Subcutaneous preadipocyte (primary cell): ENCODE measurements at places on chromosomes 2 and 18. TPM values are rescaled to one million over a fixed set of nuclear protein-coding genes. Genes with fewer than 3 reads are reported as not detected.

Gene HSBP1L1
- 2.5 and 3.3 TPM in 2 replicates for total RNA-seq

Gene IL36RN
- not detected in 2 replicates for total RNA-seq

Gene C1GALT1C1L
- total RNA-seq: 0.78 and 1.1 TPM in 2 replicates

Gene POTEF
- total RNA-seq: not detected in 2 replicates

Gene IL18RAP
- total RNA-seq: not detected in 2 replicates

Gene MROH2A
- total RNA-seq: not detected in 2 replicates

Gene TLX2
- total RNA-seq: under 0.01 TPM in 1 of 2 replicates, not detected in the other

Gene GBX2
- under 0.01 TPM in 1 of 2 replicates, not detected in the other for total RNA-seq

Gene ANO7
- 0.73 and 0.78 TPM in 2 replicates for total RNA-seq

Gene CCDC138
- 4.8 and 9.4 TPM in 2 replicates for total RNA-seq

Gene SKOR2
- total RNA-seq: not detected in 2 replicates

Gene SEC11C
- total RNA-seq: 10.2 and 11.4 TPM in 2 replicates

Gene TMEM247
- not detected in 2 replicates for total RNA-seq

Gene FAM228A
- 0.98 TPM in 1 of 2 replicates, not detected in the other for total RNA-seq

Gene OTOF
- total RNA-seq: under 0.01 and 0.39 TPM in 2 replicates

Gene CCDC85A
- total RNA-seq: 0.20 and 0.73 TPM in 2 replicates

Gene HAUS1
- total RNA-seq: 39.9 and 68.0 TPM in 2 replicates

Gene DSG1
- not detected in 2 replicates for total RNA-seq

Gene MYO3B
- total RNA-seq: under 0.01 TPM in 2 replicates

Gene RIT2
- not detected in 2 replicates for total RNA-seq

Gene MDH1B
- total RNA-seq: 0.37 and 0.78 TPM in 2 replicates

Gene HJURP
- total RNA-seq: 15.1 and 34.6 TPM in 2 replicates

Gene SLC9A4
- total RNA-seq: not detected in 2 replicates

Gene GNAL
- 0.39 and 2.2 TPM in 2 replicates for total RNA-seq

Gene ERFE
- 7.0 and 8.0 TPM in 2 replicates for total RNA-seq

Gene DNAJC5G
- not detected in 2 replicates for total RNA-seq

Gene FLACC1
- total RNA-seq: 1.4 and 1.5 TPM in 2 replicates

Gene EFEMP1
- total RNA-seq: 72.9 and 296 TPM in 2 replicates

Gene TTC31
- 12.9 and 16.0 TPM in 2 replicates for total RNA-seq

Gene SNTG2
- total RNA-seq: 0.20 TPM in 1 of 2 replicates, not detected in the other

Gene KCNE4
- total RNA-seq: 0.73 and 1.6 TPM in 2 replicates

Gene IL1RL1
- under 0.01 and 0.39 TPM in 2 replicates for total RNA-seq

Gene GTF3C2
- 40.4 and 54.9 TPM in 2 replicates for total RNA-seq

Gene OR6B2
- not detected in 2 replicates for total RNA-seq

Gene CLHC1
- total RNA-seq: 3.7 and 8.6 TPM in 2 replicates

Gene CTNNA2
- total RNA-seq: not detected in 2 replicates

Gene SATB2
- 10.3 and 11.1 TPM in 2 replicates for total RNA-seq

Gene LIPG
- 1.5 and 4.5 TPM in 2 replicates for total RNA-seq

Gene LINC00305
- not detected in 2 replicates for total RNA-seq

Gene BUB1
- 36.7 and 68.6 TPM in 2 replicates for total RNA-seq

Gene CASP10
- 5.1 and 7.4 TPM in 2 replicates for total RNA-seq

Gene TFCP2L1
- total RNA-seq: under 0.01 TPM in 1 of 2 replicates, not detected in the other

Gene CFC1
- not detected in 2 replicates for total RNA-seq

Gene TUBB6
- total RNA-seq: 622 and 869 TPM in 2 replicates

Gene RESP18
- total RNA-seq: not detected in 2 replicates

Gene CERKL
- under 0.01 and 0.20 TPM in 2 replicates for total RNA-seq

Gene GLI2
- 2.6 and 17.4 TPM in 2 replicates for total RNA-seq

Gene GRHL1
- 1.1 and 1.6 TPM in 2 replicates for total RNA-seq

Gene MALL
- total RNA-seq: 4.7 and 8.8 TPM in 2 replicates

Gene SP140
- total RNA-seq: under 0.01 TPM in 1 of 2 replicates, not detected in the other

Gene MOGAT1
- not detected in 2 replicates for total RNA-seq

Gene TSPYL6
- total RNA-seq: not detected in 2 replicates

Gene SPDYA
- 0.59 and 0.73 TPM in 2 replicates for total RNA-seq
